NCI-H2081 (cell line): ENCODE measurements at places on chromosomes 16 and 17.

- no peak for DNase-seq
These were observed 1.6 kb upstream of the KREMEN2 start for GRCh38 chr16:2962334-2963073.

DNA sequence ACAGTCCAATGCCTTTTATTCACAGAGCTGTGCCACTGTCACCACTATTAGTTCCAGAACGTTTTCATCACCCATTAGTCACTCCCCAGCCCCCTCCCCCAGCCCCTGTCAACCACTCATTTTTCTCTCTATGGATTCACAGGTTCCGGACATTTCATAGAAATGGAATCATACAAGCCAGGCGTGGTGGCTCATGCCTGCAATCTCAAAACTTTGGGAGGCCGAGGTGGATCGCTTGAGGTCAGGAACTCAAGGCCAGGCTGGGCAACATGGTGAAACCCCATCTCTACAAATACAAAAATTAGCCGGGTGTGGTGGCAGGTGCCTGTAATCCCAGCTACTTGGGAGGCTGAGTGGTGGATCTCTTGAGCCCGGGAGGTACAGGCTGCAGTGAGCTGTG lies 759 bp upstream of the PAM16 start:
- no peak for DNase-seq

- DNase-seq, result no peak
These were observed 155.5 kb downstream of the ZNF423 start for GRCh38 chr16:49700251-49701064.

GRCh38 chr17:56992364-56992763 lies 14.4 kb downstream of the SCPEP1 start:
- DNase-seq, result no peak

DNA sequence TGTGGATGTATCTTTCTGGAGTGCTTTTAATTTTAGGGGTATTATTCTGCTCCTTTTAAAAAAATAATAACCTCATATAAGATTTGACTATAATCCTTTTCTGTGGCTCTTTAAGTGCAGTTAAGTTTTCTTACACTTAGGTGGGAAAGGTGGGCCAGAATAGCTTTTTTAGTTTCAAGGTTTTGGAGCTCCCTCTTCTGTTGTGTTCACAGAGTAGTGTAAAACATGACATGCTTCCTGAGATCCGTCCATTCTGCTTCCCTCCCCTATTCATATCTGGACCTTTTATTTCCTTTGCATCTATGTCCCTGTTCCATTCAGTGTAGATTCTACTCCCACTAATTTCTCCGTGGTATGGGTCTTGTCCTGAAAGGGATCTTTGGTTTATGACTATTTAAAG lies 12.8 kb downstream of the LRRC36 start:
- DNase-seq, result no peak
